T47D (cell line): ENCODE measurements at places on chromosomes 12 and 14.
A peak's percentile ranks its signal among the peaks of the same experiment; 100 is the strongest.

DNA sequence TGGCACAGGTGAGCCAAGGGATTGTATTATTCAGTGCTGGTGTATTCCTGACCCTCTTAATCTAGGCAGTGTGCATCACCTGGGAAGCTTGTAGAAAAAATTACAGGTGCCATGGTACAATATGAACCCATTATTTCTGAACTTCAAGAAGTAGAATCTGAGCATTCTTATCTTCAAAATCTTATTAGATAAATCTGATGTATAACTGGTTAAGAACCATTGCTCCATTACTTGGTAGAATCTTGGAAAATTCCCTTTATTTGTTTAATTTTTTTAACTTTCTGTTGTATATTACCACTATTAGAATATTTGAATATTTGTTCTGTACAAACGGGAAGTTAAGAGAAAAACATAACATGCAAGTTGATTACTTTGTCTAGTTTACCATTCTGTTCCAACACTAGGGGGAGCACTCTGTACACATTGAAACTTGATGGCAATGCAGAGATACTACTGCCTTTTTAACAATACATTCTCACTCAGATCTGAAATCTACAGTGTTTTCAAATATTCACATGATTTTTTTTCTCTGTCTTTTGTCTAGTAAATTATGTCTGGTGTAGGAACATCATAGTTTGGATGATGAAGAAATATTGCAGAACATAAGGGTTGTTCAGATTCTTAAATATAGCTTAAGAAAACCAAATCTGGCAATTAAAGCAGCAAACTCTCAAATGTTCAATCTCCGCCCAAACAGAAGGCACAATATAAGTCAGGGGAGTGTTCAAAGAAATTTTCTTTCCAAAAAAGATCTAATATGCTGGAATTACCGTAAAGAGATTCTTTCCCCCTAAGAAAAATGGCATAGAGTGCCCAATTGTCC, 196.6 kb downstream of the PCNX1 start:
- peak; percentile 79 for DNase-seq

- peak; percentile 90 for DNase-seq
These were observed 12.2 kb downstream of the AGAP2 start for GRCh38 chr12:57726151-57726883.

- no peak for DNase-seq
These were observed 45.6 kb downstream of the MDM2 start for GRCh38 chr12:68853396-68854077.

- DNase-seq: no peak
These were observed 64.2 kb upstream of the TMCC3 start for GRCh38 chr12:94714378-94715114.

DNA sequence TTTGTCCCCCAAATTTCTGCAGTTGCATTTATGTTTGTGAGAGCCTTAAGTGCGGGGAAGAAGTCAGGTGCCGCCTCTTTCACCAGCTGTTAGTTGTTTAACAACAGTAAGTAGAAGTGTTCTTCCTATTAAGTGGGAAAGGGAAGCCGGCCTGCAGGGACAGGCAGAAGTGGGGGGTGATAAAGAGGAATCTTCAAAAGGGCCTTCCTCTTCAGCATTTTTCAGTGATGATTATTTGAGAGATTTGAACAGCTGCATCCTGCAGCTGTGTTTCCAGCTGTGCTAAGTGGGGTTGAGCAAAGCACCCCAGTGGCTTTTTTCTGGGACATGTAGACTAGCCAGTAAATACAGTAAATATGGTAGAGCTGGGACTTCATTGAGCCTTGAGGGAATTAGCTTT, 32.1 kb upstream of the SLC38A1 start:
- no peak for DNase-seq

GRCh38 chr12:81683881-81684280, 75.3 kb downstream of the PPFIA2 start:
- DNase-seq: no peak

GRCh38 chr12:49921936-49922335, 18.2 kb upstream of the FAIM2 start:
- DNase-seq: no peak

DNA sequence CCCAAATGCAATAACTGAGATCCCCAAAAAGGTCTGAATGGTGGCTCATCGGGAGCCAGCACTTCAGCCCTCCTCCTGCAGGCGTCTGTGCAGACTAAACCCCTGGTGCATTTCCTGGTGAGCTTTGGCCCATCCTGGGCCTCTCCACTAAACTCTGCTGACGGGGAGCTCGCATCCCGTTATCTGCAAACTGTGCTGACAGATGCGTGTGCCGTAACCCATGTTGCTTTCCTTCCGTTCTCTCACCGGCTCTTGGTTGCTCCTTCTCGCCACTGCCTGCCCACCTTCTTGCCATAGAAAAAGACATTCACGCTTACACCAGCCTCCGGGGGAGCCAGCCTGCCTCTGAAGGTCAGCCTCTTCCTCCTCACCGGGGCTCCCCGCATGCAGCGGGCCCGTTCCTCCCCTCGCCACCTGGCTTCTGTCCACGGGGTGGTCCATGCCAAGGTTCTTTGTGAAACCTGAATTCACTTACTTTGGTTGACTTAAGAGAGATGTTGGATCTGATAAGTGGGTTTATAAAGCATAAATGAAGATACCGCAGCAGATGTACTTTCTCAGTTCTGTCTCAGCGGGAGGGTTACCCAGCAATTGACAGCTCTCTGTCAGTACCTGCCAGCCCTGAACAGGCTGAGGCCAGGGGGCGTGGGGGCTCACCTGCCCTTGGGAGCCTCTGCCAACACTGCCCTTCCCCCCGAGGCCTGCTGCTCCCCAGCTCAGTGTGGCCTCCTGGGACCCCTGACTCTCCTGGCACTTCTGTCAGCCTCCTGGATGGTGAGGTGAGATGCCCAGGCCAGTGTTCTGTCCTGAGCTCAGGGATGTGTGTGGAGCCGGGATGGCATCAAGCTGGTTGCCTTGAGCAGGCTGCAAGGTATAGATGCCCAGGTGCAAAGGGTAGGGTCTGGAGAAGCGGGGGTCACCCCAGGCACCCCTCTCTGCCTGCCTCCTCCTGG, 14.2 kb downstream of the ZFYVE21 start:
- no peak for DNase-seq

- no peak for DNase-seq
These were observed 198.9 kb downstream of the ADGRD1 start for GRCh38 chr12:131152587-131152986.

GRCh38 chr12:105267711-105268110, 31.7 kb upstream of the APPL2 start:
- DNase-seq: no peak

GRCh38 chr14:88541324-88541723, 13.5 kb downstream of the PTPN21 start:
- no peak for DNase-seq

GRCh38 chr12:110742096-110742717, 484 bp downstream of the PPP1CC start:
- peak; percentile 49 for DNase-seq

DNA sequence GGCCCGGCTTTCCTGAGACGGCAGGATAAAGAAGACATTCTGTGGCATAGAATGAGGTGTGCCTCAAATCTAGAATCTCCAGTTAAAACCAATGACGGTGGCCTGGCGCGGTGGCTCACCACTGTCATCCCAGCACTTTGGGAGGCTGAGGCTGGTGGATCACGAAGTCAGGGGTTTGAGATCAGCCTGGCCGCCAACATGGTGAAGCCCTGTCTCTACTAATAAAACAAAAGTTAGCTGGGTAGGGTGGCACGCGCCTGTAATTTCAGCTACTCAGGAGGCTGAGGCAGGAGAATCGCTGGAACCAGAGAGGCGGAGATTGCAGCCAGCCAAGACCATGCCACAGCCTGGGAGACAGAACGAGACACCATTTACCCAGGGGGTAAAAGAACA, 193.6 kb downstream of the ALG10 start:
- no peak for DNase-seq
